Osteoblast (primary cell): ENCODE measurements at places on chromosomes 12 and 14. TPM values are rescaled to one million over a fixed set of nuclear protein-coding genes. Genes with fewer than 3 reads are reported as not detected.

- no peaks in the 10 kb centered on the region for H3K36me3 ChIP-seq
- DNase-seq: peak; percentile 73
- peaks cover 28% of the 10 kb centered on the region for H3K4me1 ChIP-seq
- no peaks in the 10 kb centered on the region for H3K27me3 ChIP-seq
Measured at GRCh38 chr12:6074979-6075585, 49.4 kb downstream of the VWF start.

GRCh38 chr14:77208291-77208978, 26.8 kb downstream of the TMEM63C start:
- H3K27ac ChIP-seq: no peak overlapping the region
- H3K4me3 ChIP-seq: no peak overlapping the region
- peak; percentile 96 for DNase-seq
- no peaks in the 10 kb centered on the region for H3K27me3 ChIP-seq
- no peaks in the 10 kb centered on the region for H3K36me3 ChIP-seq

DNA sequence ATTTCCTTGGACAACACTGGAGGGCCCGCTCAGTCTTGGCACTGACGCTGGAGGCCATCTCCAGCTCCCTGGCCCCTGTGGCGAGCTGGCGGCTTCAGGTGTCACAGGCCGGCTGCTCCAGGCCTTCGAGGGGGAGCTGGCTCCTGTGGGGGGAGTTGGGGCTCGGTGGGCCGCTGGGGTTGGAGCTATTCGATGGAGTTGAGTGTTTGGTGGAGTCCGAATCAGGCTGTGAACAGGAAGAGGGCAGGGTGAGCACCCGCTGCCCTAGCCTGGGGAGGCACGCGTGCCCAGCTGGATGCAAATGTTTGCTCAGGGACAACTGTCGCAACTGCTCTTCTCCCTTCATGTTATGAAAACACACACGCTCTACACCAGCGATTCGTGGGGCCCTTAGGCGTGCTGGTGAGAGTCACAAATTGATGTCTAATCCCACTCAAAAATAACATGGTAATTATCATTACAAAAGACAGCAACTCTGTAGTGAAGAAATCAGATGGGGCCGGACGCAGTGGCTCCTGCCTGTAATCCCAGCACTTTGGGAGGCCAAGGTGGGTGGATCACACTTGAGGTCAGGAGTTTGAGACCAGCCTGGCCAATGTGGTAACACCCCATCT, 11.3 kb downstream of the AMN start:
- no peak overlapping the region for H3K4me3 ChIP-seq
- H3K4me1 ChIP-seq: peaks cover 2% of the 10 kb centered on the region
- peaks cover 20% of the 10 kb centered on the region for H3K36me3 ChIP-seq
- no peak for DNase-seq
- no peak overlapping the region for H3K27ac ChIP-seq
- peaks cover 24% of the 10 kb centered on the region for H3K27me3 ChIP-seq

DNA sequence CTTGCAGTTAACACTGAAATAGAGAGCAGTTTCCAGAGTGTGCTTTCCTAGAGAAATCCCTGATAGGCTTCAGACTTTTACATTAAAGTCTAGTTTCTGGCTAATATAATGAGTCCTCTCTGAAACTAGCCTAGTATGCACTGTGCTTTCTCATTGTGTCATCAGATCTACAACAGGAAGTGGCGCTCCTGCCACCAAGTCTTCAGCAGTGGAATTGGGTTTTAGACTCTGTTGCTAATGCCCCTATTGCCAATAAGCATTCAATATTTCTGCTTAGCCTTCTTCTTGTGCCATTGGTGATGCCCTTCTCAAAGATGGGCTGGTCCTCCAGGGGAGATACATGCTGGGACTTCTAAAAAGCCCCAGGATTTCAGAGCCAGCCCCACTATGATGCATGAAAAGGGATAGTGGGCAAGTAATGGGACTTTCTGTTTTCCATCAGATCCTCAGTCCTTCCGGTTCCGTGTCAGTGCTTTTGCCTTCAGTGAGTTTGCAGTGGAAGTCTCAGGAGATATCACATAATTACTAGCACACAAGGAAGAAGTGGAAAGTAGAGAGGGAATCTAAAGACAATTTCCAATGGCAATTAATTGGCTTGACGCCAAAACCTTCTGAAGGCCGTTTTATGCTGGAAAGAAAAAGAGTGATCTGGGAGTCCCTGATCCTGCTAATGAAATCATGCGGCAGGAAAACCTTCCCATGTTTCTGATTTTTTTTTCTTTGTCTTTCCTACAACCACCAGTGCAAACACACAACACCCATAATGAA, 50.0 kb downstream of the SSPN start:
- H3K4me3 ChIP-seq: no peak overlapping the region
- H3K27ac ChIP-seq: no peak overlapping the region
- no peaks in the 10 kb centered on the region for H3K36me3 ChIP-seq
- no peaks in the 10 kb centered on the region for H3K27me3 ChIP-seq
- H3K4me1 ChIP-seq: peaks cover under 1% of the 10 kb centered on the region

GRCh38 chr14:74510959-74511409, 17.4 kb downstream of the ISCA2 start:
- peaks cover 57% of the 10 kb centered on the region for H3K4me1 ChIP-seq
- DNase-seq: peak; percentile 96
- H3K4me3 ChIP-seq: no peak overlapping the region
- H3K36me3 ChIP-seq: peaks cover 85% of the 10 kb centered on the region
- H3K27me3 ChIP-seq: no peaks in the 10 kb centered on the region

DNA sequence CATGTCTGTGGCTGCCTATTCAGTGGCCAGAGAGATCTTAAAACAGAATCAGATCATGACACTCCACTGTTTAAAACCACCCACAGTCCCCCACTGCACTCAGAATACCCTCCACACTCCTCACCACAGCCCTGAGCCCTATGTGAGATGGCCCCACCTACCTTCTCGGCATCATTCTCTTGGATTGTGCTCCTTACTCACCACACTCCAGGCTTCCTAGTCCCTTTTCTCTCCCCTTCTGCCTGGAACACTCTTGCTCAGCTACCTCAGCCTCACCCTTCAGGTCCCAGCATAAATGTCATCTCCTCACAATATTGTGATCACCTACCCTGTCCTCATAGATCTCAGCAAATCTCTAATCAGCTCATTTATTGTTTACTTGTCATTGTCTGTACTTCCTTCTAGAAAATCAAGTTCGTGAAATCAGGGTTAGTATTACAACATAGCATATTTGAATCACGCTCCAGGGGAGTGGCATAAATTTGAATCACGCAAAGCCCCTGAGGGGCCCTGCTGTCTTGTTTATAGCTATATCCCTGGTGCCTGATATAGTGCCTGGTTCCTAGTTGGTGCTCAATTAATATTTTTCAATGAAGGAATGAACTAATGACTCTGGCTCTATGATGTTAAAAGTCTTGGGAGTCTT, 42.8 kb downstream of the SLC35F4 start:
- no peaks in the 10 kb centered on the region for H3K4me1 ChIP-seq
- no peak overlapping the region for H3K4me3 ChIP-seq
- peak; percentile 31 for DNase-seq

- H3K4me1 ChIP-seq: peaks cover 16% of the 10 kb centered on the region
- no peaks in the 10 kb centered on the region for H3K27me3 ChIP-seq
- no peaks in the 10 kb centered on the region for H3K36me3 ChIP-seq
- DNase-seq: no peak
- peak overlapping the region; percentile 70 for H3K4me3 ChIP-seq
Measured at GRCh38 chr12:26121323-26122060, 3.3 kb downstream of the BHLHE41 start.

DNA sequence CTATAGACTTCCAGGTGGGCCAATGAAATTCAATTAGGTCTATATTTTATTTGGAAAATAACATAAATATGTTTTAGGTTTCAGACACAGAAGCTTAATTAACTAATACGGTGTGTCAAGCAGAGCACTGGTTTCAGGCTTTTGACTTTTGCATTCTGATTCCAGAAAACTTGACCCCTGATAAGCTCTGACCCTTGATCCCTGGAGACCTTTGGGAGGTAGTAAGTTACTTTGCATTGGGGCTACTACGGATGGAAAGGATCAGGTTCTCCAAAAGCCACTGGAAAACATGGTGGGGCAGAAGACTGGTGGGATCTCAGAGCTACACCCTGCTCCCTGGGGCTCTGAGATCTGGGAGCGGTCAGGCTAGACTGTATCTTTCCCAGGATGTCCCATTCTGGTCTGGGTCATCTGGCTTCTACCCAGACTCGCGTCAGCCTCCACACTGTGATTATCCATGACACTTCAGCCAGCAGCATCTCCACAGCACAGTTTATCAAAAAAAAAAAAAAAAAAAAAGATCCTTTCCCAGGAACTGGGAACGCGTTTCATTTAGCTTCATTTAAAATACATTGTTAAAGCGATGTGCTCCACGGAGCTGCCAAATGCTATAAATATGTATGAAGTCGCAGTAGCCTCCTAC, 17.8 kb upstream of the EMP1 start:
- no peaks in the 10 kb centered on the region for H3K27me3 ChIP-seq
- no peaks in the 10 kb centered on the region for H3K36me3 ChIP-seq
- DNase-seq: peak; percentile 15
- peaks cover 46% of the 10 kb centered on the region for H3K4me1 ChIP-seq
- peak overlapping the region; percentile 76 for H3K27ac ChIP-seq
- peak overlapping the region; percentile 49 for H3K4me3 ChIP-seq

- no peaks in the 10 kb centered on the region for H3K36me3 ChIP-seq
- no peak overlapping the region for H3K4me3 ChIP-seq
- no peak for DNase-seq
- no peaks in the 10 kb centered on the region for H3K4me1 ChIP-seq
Measured at GRCh38 chr12:49609875-49610154, 4.4 kb upstream of the FAM186B start.

DNA sequence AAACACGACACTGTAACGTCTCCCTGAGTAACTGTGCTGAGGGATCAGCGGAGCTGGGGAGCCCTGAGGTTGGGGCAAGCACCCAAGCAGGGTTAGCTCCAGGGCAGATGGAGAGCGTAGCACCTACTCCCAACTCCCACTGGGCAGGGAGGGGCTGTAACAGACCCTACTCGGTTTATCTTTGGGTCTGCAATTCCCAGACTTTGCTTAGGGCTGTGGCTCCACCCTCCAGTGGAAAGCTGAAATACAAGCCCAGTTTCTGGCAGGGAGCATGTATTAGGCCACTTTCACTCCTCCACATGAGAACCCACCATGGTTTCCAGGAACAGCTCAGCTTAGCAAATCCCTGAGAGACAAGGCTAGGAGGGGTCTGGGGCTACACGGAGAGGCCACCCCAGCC, 17.3 kb upstream of the TC2N start:
- no peaks in the 10 kb centered on the region for H3K4me1 ChIP-seq
- no peak for DNase-seq
- no peaks in the 10 kb centered on the region for H3K27me3 ChIP-seq
- H3K36me3 ChIP-seq: no peaks in the 10 kb centered on the region
- no peak overlapping the region for H3K27ac ChIP-seq

- no peak for DNase-seq
- H3K4me1 ChIP-seq: peaks cover 12% of the 10 kb centered on the region
- peak overlapping the region; percentile 26 for H3K4me3 ChIP-seq
Measured at GRCh38 chr12:10027311-10027710, 3.2 kb upstream of the CLEC9A start.

DNA sequence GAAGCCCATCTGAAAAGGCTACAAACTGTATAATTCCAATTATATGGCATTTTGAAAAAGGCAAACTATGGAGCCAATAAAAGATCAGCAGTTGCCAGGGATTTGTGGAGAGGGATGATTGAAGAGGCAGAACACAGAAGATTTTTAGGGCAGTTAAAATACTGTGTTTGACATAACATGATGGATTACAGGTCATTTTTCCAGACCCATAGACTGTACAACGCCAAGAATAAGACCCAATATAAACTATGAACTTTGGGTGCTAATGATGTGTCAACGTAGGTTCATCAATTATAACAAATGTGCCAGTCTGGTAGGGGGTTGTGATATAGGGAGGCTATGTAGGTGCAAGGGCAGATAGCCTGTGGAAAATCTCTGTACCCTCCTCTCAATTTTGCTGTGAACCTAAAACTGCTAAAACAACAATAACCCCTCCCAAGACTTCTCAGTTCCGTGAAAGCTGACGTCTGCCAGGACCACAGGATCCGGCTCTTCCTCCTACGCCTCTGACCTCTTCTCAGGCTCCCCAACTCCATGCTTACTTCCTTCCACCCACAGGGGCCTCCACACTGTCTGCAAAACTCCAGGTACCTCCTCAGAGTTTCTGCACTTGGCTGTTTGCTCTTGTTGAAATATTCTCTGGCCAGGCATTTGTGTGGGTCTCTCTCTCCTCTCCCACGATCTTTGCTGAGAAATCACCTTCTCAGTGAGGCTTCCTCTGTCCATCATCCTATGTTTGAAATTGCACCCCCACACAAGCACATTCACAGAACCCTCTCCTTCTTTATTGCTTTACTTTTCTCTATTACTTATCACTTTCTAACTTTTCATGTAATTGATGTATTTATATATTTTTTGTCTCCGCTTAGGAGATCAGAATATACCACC, 131.4 kb downstream of the BBS10 start:
- no peaks in the 10 kb centered on the region for H3K27me3 ChIP-seq
- no peaks in the 10 kb centered on the region for H3K36me3 ChIP-seq
- DNase-seq: peak; percentile 35

DNA sequence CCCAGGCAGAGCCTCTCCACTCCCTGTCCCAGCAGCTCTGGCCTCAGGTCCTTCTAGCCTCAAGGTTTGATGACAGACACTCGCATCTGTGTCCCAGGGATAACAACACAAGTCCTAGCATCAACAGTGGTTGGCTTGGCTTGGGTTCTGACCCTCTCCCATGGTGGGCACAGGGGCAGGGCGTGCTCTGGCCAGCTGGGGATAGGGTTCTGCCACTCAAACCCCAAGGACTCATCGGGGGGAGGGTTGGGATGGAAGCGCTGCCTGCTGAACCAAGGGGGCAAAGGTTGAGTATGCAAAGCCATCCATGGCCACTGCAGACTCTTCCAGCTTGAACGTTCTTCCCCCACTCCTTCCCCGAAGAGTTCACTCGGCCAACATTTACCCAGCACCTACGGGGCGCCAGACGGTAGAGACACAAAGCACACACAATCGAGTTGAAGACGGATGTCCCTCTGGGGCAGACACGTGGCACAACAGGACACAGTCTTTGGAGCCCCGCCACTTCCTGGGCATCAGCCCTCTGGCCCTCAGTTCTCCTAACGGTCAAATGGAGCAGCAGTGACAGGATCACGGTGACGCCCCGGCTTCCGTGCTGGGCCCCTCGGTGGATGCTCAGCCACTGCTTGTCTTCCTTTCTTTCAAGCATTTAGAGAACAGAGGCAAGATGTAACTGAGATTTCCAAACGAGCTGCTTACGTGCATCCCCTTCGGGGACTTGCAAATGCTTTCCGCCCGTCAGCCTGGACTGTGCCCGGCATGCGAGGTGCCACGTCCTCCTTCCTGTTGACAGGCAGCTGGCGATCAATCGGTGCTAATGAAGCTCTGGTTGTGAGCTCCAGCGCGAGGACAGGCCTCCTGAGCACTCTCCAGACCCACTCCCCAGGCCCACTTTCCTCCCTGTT, 42.6 kb downstream of the DLK1 start:
- DNase-seq: no peak
- H3K27me3 ChIP-seq: peaks cover 43% of the 10 kb centered on the region
- H3K4me3 ChIP-seq: no peak overlapping the region

- H3K36me3 ChIP-seq: no peaks in the 10 kb centered on the region
- no peak overlapping the region for H3K27ac ChIP-seq
- no peaks in the 10 kb centered on the region for H3K27me3 ChIP-seq
- H3K4me1 ChIP-seq: peaks cover under 1% of the 10 kb centered on the region
Measured at GRCh38 chr12:132588821-132589669, 21.3 kb downstream of the LRCOL1 start.

- H3K27me3 ChIP-seq: peaks cover 12% of the 10 kb centered on the region
- no peak for DNase-seq
- no peak overlapping the region for H3K4me3 ChIP-seq
- H3K4me1 ChIP-seq: no peaks in the 10 kb centered on the region
- H3K27ac ChIP-seq: no peak overlapping the region
Measured at GRCh38 chr12:106187842-106188241, 49.1 kb upstream of the NUAK1 start.

ABCB9 gene
- total RNA-seq: 11.9 and 13.0 TPM in 2 replicates

CDKL1 gene
- 4.7 and 10.5 TPM in 2 replicates for total RNA-seq

GCH1 gene
- total RNA-seq: 2.7 and 3.3 TPM in 2 replicates

PMCH gene
- total RNA-seq: not detected in 2 replicates

CABP1 gene
- not detected in 2 replicates for total RNA-seq

KLRB1 gene
- not detected in 2 replicates for total RNA-seq

NTS gene
- total RNA-seq: not detected in 2 replicates
